Natural killer cell treated with Interleukin-12 subunit alpha and Interleukin-12 subunit beta and Interleukin-15 and Interleukin-18, amount 100 ng/mL, for 72 hours (primary cell): ENCODE measurements at places on chromosomes 7 and 10. TPM values are rescaled to one million over a fixed set of nuclear protein-coding genes. Genes with fewer than 3 reads are reported as not detected.

The EBLN1 gene
- not detected for total RNA-seq

The ZNF117 gene
- total RNA-seq = 14.2 TPM

The HMX2 gene
- not detected for total RNA-seq

The CYP17A1 gene
- total RNA-seq = not detected

The LIPJ gene
- total RNA-seq = not detected

The OR6V1 gene
- total RNA-seq = not detected

The GJC3 gene
- total RNA-seq = not detected

The MBL2 gene
- not detected for total RNA-seq

The PRR15 gene
- not detected for total RNA-seq

The ETV1 gene
- total RNA-seq = 1.8 TPM

The GATAD1 gene
- total RNA-seq = 16.6 TPM
